ENCODE measurements at places on chromosomes 5 and 9. TPM values are rescaled to one million over a fixed set of nuclear protein-coding genes. Genes with fewer than 3 reads are reported as not detected.

GRCh38 chr9:109477258-109478050 is 20.7 kb downstream of the PTPN3 start:
- no peak overlapping the region for H3K4me3 ChIP-seq
- peaks cover 16% of the 10 kb centered on the region for H3K27me3 ChIP-seq
- peaks cover under 1% of the 10 kb centered on the region for H3K4me1 ChIP-seq
- no peak for DNase-seq

DNA sequence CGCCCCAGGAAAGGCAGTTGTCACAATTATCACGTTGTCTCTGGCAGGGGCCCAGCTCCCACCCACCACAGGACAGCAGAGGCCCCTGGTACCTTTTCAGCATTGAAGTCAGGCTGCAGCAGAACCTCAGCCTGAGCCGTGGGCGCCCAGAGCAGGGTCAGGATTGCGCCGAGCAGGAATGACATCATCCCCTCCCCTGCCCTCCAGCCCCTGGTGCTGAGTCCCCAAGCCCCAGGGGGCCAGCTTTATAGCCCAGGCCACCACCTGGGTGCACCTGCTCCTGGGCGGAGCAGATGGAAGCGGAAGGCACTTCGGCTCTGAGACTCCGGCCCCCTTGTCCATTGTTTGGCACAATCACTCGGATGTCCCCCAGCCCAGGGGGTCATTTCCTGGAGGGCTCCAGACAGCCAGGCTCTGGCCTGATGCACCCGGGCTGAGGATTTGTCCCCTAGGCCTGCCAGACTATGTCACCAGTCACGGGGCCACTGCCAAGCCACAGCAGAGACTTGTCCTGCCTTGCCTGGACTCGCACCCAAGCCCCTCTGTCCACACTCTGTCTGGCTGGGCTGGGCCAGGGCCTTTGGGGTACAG is at the start of gene LCN15:
Gene LCN15 (minus strand): TSS at position 218 of the 591 bp plus-strand sequence. CDS start 30 bp downstream, at position 188.
- H3K27ac ChIP-seq: no peak within 1 kb of the TSS
- no peaks in the 10 kb centered on the region for H3K36me3 ChIP-seq
- H3K4me3 ChIP-seq: no peak within 1 kb of the TSS
- peaks cover 14% of the 10 kb centered on the region for H3K4me1 ChIP-seq
- H3K27me3 ChIP-seq: peaks cover 41% of the 10 kb centered on the region

- peaks cover 50% of the 10 kb centered on the region for H3K36me3 ChIP-seq
- H3K4me3 ChIP-seq: no peak overlapping the region
- H3K27ac ChIP-seq: no peak overlapping the region
- H3K4me1 ChIP-seq: peaks cover 56% of the 10 kb centered on the region
- DNase-seq: no peak
Measured at GRCh38 chr5:135379046-135379654, 19.9 kb downstream of the MACROH2A1 start.

GRCh38 chr9:6006749-6007057 is 8.7 kb downstream of the RANBP6 start:
- H3K36me3 ChIP-seq: peaks cover 22% of the 10 kb centered on the region
- no peaks in the 10 kb centered on the region for H3K27me3 ChIP-seq
- H3K27ac ChIP-seq: peak overlapping the region; percentile 21

GRCh38 chr5:2120361-2120760 is 237.6 kb upstream of the IRX4 start:
- DNase-seq: no peak
- H3K27ac ChIP-seq: no peak overlapping the region
- no peak overlapping the region for H3K4me3 ChIP-seq
- no peaks in the 10 kb centered on the region for H3K4me1 ChIP-seq
- H3K36me3 ChIP-seq: no peaks in the 10 kb centered on the region

DNA sequence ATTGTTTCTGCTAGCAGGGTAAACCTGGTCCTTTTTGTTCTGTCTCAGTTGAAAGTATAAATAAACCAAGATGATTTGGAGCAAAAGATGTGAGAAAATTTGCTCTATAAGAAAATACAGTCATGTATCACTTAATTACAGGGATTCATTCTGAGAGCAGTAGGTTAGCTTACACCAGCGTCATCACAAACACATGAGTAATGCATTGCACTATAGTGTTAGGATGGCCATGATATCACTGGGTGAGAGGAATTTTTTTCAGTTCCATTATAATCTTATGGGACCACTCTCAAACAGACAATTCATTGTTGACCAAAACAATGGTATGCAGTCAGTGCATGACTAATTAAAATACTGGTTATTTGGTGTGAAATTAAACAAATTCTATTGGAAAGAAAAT is 430.9 kb downstream of the CHSY3 start:
- H3K4me1 ChIP-seq: no peaks in the 10 kb centered on the region
- no peak overlapping the region for H3K27ac ChIP-seq
- no peaks in the 10 kb centered on the region for H3K36me3 ChIP-seq
- H3K4me3 ChIP-seq: no peak overlapping the region

DNA sequence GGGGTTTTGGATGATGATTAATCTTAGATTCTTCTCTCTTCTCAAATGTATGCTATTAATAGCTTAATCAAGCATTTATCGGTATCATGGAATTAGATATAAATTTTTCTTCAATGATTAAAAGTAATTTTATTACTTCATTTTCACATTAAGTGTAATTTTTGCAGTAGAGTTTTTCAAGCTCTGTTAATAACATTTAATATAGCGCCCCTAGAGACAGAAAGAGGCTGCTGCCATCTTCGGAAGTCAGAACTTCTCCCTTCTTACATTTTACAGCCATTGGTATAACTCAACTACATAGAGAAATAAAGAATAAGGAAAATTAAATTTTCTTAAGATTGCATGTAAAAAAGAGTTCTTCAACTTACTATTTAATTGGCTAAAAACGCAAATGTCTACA is 540.3 kb downstream of the GABRG2 start:
- no peak overlapping the region for H3K27ac ChIP-seq
- H3K36me3 ChIP-seq: no peaks in the 10 kb centered on the region
- H3K27me3 ChIP-seq: no peaks in the 10 kb centered on the region
- DNase-seq: no peak
- H3K4me3 ChIP-seq: no peak overlapping the region

DNA sequence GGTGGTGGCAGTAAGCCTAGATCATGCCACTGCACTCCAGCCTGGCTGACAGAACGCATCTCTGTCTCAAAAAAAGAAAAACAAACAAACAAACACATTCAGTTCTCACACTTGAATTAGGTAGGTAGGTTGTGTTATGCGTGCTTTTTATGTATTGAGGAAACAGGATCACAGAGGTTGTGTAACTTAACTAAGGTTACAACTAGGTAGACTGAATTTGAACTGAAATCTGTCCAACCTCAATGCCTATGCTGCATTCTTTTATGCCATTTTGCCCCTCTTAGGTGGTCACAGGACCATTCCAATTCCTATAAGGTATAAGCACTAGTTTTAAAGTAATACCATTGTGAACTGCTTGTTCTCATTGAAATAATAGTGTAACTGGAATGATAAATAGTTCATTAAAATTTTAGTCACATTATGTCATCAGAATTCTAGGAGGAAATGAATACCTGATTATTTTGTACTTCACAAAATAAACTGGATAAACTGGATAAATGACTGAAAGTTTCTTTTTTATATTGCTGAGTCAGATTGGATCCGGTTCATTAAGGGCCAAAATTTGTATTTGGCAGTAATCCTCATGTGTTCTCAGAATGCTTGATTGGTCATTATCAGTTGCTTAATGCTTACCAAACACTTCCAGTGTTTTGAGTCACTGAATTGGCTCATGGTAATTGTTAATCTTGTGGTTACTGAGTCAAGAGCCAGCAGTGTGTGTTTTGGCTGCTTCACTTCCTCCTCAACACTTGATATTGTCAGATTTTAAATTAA is 7.1 kb downstream of the UBAP1 start:
- peaks cover 23% of the 10 kb centered on the region for H3K36me3 ChIP-seq
- no peaks in the 10 kb centered on the region for H3K27me3 ChIP-seq
- peak overlapping the region; percentile 51 for H3K27ac ChIP-seq

DNA sequence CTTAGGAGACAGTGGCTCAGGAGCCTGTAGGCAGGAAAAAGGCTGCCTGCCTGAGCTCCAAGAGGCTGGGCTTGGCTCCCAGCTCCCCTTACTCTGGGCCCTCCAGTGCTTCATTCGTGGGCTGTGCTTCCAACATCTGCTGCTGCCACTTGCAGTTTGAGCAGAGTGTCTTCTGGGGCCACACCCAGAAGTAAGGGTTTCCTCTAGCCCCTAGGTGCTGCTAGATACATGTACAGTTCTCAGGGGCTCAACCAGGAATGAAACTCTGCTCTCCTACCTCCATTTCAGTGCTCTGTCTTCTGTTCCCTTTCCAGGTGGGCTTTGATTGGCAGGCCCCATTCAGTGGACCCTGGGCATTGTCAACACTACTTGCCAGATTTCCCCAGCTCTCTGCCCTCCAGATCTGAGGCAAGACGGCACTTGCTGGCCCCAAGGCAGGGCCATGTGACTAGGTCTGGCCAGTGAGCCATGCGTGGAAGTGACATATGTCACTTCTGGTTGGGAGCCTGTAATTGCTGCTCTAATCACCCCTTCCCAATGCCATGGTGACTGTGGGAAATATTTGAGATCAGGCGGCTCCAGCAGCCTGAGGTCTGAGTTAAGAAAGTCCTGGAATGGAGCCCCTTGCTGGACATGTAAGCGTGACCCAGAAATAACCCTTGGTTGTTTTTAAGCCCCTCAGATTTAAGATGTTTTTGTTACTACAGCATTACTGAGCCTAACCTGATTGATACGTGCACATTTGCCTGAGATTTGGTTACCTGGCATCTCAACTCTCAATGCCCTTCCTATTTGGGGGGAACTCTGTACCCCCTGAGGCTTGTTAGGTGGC is 9.4 kb upstream of the BOD1 start:
- H3K27me3 ChIP-seq: peaks cover 4% of the 10 kb centered on the region
- no peaks in the 10 kb centered on the region for H3K36me3 ChIP-seq
- no peaks in the 10 kb centered on the region for H3K4me1 ChIP-seq

DNA sequence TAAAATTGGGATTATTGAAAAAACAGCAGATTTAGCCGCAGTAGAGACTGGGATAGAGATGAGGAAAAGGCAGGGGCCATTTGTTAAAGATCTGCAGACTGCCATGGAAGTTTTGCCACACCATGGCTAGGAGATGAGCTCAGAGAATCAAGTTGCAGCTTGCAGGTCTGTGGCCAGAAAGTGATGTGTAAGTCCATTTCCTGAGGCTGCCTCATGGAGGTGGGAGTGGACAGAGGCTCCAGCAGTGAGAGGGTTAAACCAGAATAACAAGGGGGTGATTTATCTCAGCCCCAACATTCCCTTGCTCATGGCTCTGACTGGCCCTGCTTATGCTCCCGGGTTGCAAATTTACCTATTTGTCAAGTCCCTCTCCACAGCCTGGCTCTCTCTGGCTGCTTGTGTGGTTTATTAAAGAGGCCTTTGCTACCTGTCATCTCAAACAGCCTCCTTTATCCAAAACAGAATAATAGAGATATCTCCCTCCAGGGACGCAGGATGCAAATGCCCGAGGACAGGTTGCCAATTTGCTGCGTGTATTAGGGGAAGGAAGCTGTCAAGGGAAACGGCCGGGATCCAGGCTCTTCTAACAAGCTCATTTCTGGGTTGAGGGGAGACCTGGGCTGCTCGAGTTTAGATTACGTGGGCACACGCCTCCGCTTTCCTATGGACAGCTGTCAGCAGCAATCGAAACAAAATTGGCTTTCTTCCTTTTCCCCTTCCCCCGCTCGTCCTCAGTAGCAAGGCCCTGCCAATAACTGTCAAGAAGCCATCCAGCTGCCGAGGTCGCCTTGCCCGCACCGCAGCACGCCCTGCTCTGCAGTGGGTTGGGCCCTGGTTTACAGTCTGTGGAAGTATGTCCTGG is 72.8 kb upstream of the PITX1 start:
- H3K36me3 ChIP-seq: no peaks in the 10 kb centered on the region
- no peaks in the 10 kb centered on the region for H3K27me3 ChIP-seq
- H3K27ac ChIP-seq: no peak overlapping the region
- H3K4me3 ChIP-seq: no peak overlapping the region

Gene PCDHB14
- not detected for total RNA-seq

Gene TAF11L9
- not detected for total RNA-seq

Gene LNPEP
- 41.5 TPM for total RNA-seq

Gene FGD3
- 41.5 TPM for total RNA-seq

Data from activated naive CD8-positive, alpha-beta T cell treated with anti-CD3 and anti-CD28 coated beads for 36 hours (primary cell).